ENCODE measurements at places on chromosomes 11 and 22. TPM values are rescaled to one million over a fixed set of nuclear protein-coding genes. Genes with fewer than 3 reads are reported as not detected.

Gene ASCC2
- 29.2 TPM for polyA plus RNA-seq

GRCh38 chr11:100849009-100849900, 162.2 kb downstream of the ARHGAP42 start:
- DNase-seq, result no peak

- DNase-seq, result no peak
Observed at GRCh38 chr11:102812188-102812587, 14.2 kb upstream of the MMP1 start.

DNA sequence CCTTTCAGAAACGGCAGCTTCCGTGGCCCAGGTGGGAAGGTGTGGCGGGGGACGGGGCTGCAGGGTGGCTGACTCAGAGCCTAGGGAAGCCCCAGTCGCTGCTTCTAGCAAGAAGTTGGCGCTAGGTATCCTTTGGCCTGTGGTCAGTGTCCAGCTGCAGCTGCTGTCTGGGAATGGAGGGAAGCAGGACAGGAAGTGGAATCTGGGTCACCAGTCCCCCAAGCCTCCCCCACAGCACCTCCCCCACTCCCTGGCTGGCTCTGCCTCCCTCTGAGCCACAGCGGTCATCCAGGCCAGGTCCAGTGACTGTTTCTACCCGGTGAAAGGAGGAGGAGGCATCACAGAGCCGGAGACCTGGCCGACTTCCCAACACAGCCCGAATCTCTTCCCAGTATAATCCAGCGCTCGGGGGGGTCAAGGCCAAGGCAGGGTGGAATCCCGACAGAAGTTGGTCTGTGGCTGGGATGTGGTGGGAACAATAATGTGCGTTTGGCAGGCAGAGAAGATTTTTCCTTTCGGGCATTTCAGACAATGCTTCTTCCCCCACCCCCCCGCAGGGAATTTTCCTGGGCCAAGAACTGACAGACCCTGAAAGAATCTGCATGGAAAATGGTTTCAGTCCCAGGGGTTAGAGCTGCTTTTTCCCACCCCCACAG, 45.1 kb downstream of the C11orf96 start:
- peak; percentile 96 for DNase-seq

Gene OR52B2
- polyA plus RNA-seq, result not detected

DNA sequence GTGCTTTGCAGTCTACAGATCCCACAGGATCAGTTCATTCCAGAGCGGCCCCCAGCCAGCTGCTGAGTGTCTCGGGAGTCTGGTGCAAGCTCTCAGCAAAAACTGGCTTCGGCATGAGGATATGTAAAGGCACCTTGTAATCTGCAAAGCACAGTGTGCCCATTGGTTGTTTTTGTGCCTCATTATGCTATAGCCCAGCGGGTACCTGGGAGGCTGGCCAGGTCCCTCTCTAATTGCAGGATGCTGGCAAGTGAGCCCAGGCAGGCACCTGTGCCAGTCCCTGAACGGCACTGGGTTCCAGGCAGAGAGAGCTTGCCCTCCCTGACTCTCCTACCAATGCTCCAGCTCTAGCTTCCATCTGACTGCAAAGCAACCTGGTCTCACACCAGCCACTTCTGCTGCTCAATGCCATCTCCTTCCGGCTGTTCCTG, 128.7 kb downstream of the DSCAML1 start:
- DNase-seq, result no peak

- no peak for DNase-seq
Observed at GRCh38 chr22:39454385-39454871, 2.4 kb upstream of the MGAT3 start.

GRCh38 chr22:31954535-31955523, 10.5 kb downstream of the YWHAH start:
- DNase-seq, result no peak

GRCh38 chr22:44329179-44329796, 16.5 kb upstream of the SHISAL1 start:
- no peak for DNase-seq

DNA sequence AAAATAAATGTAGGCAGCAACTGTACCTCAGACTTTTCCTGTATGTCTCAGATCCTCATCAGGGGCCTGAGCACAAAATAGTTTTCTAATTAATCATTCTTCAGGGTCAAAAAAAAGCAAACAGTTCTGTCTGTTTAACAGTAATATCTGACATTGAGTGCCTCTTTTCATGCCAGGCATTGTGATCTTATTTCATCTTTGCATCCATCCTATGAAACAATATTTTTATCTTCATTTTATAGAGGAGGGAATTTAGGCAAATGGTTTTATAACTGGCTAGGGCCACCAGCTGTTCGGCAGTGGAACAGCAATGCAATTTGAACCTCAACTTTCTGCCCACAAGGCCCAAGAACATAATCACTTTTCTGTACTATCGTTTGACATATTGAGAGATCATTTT, 145.6 kb downstream of the WNT7B start:
- no peak for DNase-seq

Gene MS4A1
- 0.05 TPM for polyA plus RNA-seq

DNA sequence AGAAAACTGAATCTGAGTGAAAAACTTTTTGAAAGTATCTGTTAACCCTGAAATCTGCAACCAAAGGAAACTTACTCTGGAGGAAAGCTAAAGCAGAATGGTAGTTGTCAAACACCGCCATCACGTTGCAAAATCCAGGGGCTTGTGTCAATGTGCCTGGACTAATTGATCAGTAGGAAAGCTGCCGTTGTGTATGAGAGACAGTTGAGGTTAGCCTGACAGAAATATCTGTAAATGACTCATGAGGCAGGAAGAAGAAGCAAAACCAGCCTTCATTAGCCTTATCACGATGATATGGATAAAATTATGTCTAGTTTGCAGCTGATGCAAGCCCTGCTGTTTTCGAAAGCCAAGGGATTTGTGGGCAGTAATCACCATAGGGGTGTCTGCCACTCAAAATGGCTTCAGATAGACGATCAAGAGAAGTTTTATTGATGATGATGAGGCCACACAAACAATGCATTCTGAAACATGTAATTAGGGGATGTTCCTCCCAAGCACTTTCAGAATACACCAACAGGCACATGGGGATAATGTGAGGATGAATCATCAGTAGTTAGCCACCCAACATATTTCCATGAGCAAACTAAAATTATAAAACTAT, 8.9 kb downstream of the SCGB1A1 start:
- DNase-seq, result no peak

Gene PRR5
- 6.1 TPM for polyA plus RNA-seq

Measured in right cardiac atrium (tissue), 5 donors.